Thymus (tissue), 14 donors: ENCODE measurements at places on chromosomes 1 and 21.

GRCh38 chr1:107794571-107794970 is 170.4 kb downstream of the VAV3 start:
- DNase-seq, result no peak

GRCh38 chr1:25623731-25624130 is 7.1 kb downstream of the MAN1C1 start:
- no peak for DNase-seq

DNA sequence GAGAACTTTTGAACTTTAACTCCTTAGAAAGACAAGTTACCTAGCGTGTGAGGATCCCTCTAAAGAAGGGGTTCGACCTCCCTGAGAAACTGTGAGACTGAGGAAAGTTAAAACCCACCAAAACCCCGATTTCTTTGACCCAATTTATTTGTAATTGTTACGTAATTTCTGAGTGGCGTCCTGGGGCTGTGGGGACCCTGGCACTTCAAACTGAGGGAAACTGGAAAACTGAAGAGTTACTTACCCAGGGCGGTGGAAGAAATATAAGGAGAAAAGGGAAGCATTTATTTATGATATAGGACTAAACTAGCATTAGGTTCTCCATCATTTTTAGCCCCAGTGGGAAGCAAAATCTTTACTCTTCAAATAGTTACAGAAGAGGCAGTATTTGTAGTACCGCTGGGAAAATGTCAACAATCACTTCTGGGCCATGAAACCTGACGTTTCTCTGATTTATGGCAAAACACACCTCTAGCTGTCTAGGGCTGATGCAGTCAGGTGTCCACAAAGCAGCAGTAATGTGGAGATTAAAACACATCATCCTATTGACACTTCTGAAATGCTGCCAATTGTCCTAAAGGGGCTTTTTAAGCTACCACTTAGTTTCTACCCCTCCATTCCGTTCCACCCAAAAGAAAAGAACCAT is 430 bp downstream of the S100B start:
- DNase-seq, result no peak

DNA sequence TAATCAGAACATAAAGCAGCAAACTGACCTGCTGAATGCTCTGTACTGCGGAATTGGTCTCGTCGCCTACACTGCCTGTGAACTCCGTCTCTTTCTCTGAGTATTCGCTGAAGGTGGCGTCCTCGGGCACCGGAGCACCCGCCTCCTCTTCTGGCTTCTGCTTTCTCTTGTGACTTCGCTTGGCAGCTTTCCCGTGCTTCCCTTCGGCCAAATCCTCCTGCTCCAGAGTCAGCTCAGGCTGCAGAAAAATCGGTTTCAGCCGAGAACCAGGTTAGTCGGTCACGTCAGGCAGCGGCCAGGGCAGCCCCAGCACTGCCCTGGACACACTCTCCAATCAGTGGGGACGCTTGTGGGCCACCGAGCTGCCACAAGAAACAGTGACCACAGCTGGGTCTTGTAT is 35.8 kb upstream of the RIPK4 start:
- no peak for DNase-seq

DNA sequence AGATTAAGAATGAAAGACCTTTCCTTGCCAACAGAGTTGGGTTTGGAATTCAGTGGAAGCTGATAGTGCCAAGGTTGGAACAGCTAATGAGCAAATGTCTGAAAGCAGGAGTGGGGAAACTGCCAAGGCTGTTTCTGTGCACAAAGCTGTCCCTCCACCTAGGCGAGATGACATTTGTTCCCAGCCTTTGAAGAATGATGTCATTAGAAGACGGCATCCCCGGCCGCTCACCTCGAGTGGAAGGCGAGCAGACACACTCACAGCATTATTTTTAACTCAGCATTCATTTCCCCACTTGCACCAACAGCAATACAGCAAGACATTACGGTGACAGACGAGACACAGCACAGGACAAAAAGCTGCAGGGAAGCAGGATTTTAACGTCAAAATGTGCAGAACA is 463.9 kb downstream of the PCP4 start:
- DNase-seq, result no peak

GRCh38 chr1:166282391-166283137 is 115.8 kb upstream of the FAM78B start:
- DNase-seq, result no peak

- DNase-seq, result no peak
These were observed 51.6 kb downstream of the ALG14 start for GRCh38 chr1:95021119-95021518.

- DNase-seq, result no peak
These were observed 24.8 kb upstream of the CNIH3 start for GRCh38 chr1:224591326-224591725.

GRCh38 chr1:63773815-63774616 is at the start of gene ROR1:
ROR1 (plus strand) TSS chr1:63774017.
- DNase-seq, result peak; percentile 67

DNA sequence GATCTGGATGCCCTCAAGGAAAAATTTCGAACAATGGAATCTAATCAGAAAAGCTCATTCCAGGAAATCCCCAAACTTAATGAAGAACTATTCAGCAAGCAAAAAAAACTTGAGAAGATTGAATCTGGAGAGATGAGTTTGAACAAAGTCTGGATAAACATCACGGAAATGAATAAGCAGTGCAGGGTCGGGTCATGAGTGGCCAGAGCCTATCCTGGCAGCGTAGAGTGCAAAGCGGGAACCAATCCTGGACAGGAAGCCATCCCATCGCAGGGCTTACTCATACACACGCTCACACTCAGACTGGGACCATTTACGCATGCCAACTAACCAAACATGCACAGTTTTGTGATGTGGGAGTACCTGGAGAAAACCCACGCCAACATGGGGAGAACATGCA is 43.1 kb downstream of the ZMYM1 start:
- DNase-seq, result no peak

DNA sequence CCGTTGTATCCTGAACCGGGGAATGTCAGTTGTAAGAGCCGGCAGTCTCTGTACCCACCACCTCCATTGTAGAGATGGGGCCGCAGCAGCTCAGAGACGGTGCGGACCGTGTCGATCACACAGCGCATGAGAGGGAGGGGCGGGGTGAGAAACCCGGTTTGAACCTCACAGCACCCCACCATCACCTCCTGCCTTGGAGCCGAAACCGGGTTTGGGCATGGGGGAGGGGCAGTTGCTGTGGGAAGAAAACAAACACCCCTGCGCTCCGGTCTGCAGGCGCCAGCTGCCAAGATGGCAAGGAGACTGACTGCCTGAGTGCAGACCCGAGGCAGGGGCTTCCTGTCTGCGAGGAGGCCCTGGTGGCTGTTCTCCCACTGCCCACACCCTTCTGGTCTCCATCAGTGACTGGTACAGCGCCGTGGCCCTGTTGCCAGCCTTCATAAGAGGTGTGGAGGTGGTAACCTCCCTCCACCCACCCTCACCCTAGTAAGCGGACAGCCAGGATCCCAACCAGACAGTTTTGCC is 69.2 kb upstream of the SSBP3 start:
- DNase-seq, result peak; percentile 95

GRCh38 chr1:19313961-19314882 is 2.1 kb downstream of the SLC66A1 start:
- no peak for DNase-seq
